ENCODE measurements at places on chromosomes 4 and X. TPM values are rescaled to one million over a fixed set of nuclear protein-coding genes. Genes with fewer than 3 reads are reported as not detected.

GRCh38 chrX:94123062-94123461 is 449.1 kb downstream of the FAM133A start:
- H3K27me3 ChIP-seq = no peaks in the 10 kb centered on the region
- H3K4me1 ChIP-seq = no peaks in the 10 kb centered on the region
- no peak overlapping the region for H3K4me3 ChIP-seq
- no peaks in the 10 kb centered on the region for H3K36me3 ChIP-seq

DNA sequence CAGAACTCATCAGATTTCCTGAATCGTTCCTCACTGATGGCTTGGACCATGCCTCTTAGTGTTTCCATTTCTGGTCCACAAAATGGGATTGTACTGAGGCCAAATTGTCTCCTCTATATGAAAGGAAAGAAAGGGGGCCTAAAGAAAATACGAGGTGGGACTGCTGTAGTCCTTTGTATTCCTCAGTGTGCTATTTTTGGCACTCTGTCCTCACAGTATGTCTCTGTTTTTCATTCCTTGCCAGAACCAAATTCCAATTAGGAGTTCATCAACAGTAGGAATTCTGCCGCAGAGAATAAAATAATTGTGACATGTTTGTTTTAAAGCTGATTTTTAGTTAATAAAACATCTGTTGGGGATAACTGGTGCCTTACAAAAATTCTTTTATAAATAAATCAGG is 515.7 kb downstream of the SMARCA1 start:
- H3K4me3 ChIP-seq = no peak overlapping the region
- no peaks in the 10 kb centered on the region for H3K36me3 ChIP-seq
- H3K27ac ChIP-seq = no peak overlapping the region

DNA sequence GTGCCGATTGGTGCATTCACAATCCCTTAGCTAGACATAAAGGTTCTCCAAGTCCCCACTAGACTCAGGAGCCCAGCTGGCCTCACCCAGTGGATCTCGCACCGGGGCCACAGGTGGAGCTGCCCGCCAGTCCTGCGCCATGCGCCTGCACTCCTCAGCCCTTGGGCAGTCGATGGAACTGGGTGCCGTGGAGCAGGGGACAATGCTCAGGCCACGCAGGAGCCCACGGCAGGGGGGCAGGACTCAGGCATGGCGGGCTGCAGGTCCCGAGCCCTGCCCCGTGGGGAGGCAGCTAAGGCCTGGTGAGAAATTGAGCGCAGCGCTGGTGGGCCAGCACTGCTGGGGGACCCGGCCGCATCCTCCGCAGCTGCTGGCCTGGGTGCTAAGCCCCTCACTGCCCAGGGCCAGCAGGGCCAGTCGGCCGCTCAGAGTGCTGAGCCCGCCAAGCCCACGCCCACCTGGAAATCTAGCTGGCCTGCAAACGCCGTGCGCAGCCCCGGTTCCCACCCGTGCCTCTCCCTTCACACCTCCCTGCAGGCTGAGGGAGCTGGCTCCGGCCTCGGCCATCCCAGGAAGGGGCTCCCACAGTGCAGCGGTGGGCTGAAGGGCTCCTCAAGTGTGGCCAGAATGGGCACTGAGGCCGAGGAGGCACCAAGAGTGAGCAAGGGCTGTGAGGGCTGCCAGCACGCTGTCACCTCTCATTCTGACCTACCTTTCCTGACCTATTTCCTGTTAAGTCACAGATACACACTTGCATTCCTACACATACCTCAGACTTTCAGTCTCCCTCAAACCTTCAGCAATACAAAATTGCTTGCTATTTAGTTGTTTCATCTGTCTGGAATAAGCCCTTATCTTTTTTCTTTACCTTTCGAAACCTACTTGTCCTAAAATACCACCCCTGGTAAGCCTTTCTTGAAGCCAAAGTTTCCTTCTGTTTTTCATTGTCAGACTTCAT is 20.7 kb downstream of the UBE2K start:
- H3K27ac ChIP-seq = peak overlapping the region; percentile 74
- H3K36me3 ChIP-seq = peaks cover 7% of the 10 kb centered on the region
- peak; percentile 27 for DNase-seq

Gene ADAM29
- total RNA-seq = not detected

DNA sequence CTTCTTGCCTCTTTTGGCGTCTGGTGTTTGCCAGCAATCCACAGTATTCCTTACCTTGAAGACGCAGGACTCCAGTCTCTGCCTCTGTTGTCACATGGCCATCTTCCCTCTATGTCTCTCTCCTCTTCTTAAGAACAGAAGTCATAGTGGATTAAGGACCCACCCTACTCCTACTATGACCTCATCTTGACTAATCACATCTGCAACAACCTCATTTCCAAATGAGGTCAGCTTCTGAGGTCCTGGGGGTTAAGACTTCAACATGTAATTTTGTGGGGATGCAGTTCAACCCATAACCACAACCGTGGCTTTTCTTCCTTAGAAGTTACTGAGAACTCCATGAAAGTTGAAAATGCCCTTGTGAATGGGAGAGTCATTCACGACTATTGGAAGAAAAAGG is 23.3 kb downstream of the TLR8 start:
- no peak overlapping the region for H3K27ac ChIP-seq
- no peak overlapping the region for H3K4me3 ChIP-seq
- H3K4me1 ChIP-seq = peaks cover 8% of the 10 kb centered on the region
- no peaks in the 10 kb centered on the region for H3K36me3 ChIP-seq
- no peak for DNase-seq

GRCh38 chrX:70452143-70452733 is 7.6 kb downstream of the DLG3 start:
- peak overlapping the region; percentile 86 for H3K4me3 ChIP-seq
- H3K27ac ChIP-seq = peak overlapping the region; percentile 31
- H3K4me1 ChIP-seq = peaks cover 48% of the 10 kb centered on the region
- peaks cover 21% of the 10 kb centered on the region for H3K27me3 ChIP-seq

DNA sequence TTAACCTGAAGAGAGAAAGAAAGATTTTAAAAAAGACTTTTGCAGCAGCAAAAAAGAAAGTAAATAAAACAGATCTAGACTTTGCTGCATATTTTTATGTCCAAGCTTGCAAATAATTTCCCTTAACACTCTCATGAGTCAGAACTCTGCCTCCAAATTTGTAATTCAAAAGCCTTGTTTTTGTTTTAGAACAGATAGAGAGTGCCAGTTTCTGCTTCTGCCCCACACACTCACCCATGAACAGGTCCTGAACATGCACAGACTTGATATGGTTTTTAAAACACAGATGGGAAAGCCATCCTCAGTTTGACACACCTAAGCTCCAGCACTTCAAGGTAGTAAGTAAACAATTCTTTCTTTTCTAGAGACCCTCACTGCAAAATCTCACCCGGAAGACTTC is 39.7 kb upstream of the VCX3B start:
- no peak overlapping the region for H3K4me3 ChIP-seq
- peaks cover 2% of the 10 kb centered on the region for H3K36me3 ChIP-seq
- H3K27me3 ChIP-seq = no peaks in the 10 kb centered on the region
- H3K4me1 ChIP-seq = no peaks in the 10 kb centered on the region
- no peak overlapping the region for H3K27ac ChIP-seq

- DNase-seq = no peak
- H3K27ac ChIP-seq = no peak overlapping the region
- no peaks in the 10 kb centered on the region for H3K27me3 ChIP-seq
- no peaks in the 10 kb centered on the region for H3K4me1 ChIP-seq
- no peaks in the 10 kb centered on the region for H3K36me3 ChIP-seq
Observed at GRCh38 chrX:22882543-22882942, 117.2 kb upstream of the DDX53 start.

Gene AVPR2
- not detected for total RNA-seq

Gene CC2D2A
- total RNA-seq = not detected

GRCh38 chrX:40202456-40202855 is 104.7 kb upstream of the BCOR start:
- peaks cover 10% of the 10 kb centered on the region for H3K4me1 ChIP-seq
- H3K27me3 ChIP-seq = peaks cover 5% of the 10 kb centered on the region
- DNase-seq = peak; percentile 25
- H3K4me3 ChIP-seq = no peak overlapping the region
- H3K27ac ChIP-seq = no peak overlapping the region
- H3K36me3 ChIP-seq = no peaks in the 10 kb centered on the region

- H3K36me3 ChIP-seq = peaks cover 4% of the 10 kb centered on the region
- H3K4me3 ChIP-seq = no peak overlapping the region
- H3K27me3 ChIP-seq = no peaks in the 10 kb centered on the region
- H3K27ac ChIP-seq = no peak overlapping the region
- DNase-seq = no peak
Observed at GRCh38 chrX:71056867-71057266, 11.3 kb downstream of the SNX12 start.

Gene USP27X
- 1.9 TPM for total RNA-seq

DNA sequence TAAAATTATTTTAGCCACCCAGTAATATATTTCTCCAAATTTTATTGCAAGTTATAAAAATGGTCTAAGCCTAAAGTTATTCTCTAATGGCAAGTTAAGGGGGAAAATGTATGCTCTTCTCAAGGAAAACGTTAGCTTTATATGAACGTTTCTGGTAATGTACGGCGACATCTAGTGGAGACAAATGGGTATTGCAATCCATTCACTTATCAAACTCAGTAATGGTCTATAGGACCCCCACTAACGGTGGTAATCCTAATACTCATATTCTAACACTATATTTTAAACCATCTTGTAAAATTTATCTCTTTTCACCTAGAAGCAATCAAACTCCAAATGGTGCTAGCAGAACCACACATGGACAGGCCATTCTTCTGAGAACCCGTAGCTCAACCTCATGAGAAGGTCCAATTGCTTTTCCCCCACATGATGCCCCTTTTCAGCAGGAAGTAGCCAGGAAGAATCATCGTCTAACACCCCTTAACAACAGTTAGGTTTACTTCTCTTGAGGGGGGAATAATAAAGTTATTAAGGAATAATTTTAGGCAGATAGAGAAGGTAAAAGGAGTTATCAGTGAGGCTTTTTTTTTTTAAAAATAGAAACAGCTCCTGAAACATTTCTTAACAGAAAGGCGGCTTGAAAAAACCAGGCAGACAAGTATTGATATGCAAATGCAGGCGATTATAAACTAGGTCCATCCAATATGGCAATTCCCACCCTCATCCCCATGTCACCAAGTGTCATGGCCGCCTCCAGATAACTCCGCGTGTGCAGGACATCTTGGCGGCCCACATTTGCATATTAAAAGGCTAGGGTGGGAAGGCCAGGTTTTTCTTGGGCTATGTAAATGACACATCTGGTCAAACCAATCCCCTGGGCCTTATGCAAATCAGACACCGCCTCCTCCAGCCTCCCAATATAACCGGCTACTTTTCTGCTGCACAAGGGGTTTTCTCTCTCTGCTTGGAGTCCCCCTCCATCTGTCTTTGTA is 35.0 kb downstream of the NUDT11 start:
- no peaks in the 10 kb centered on the region for H3K4me1 ChIP-seq
- peak; percentile 19 for DNase-seq
- H3K27ac ChIP-seq = no peak overlapping the region

Gene CD40LG
- 26.5 TPM for total RNA-seq

Gene ZBED1
- 28.5 TPM for total RNA-seq

DNA sequence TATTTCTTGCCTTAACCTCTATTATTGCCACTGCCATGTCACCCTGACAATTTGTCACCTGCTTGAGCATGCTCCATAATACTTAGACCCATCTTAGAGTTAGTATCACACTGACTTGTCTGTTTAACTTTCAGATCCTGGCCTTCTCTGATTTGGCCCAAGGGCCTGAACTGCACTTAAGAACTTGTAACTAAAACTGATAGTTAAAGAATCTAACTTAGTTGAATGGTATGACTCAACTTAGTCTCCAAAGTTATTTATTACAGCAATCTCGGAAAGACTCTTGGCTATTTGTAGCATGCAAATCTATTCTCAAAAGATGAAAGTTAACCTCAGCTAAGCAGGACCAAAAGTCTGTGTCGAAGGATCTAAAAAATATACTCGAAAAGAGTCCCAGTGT is 72.3 kb downstream of the IGSF1 start:
- no peak overlapping the region for H3K27ac ChIP-seq
- H3K36me3 ChIP-seq = no peaks in the 10 kb centered on the region
- no peaks in the 10 kb centered on the region for H3K4me1 ChIP-seq
- DNase-seq = no peak

GRCh38 chr4:140238351-140239056 is 84.5 kb upstream of the MAML3 start:
- H3K36me3 ChIP-seq = no peaks in the 10 kb centered on the region
- H3K4me3 ChIP-seq = no peak overlapping the region
- DNase-seq = no peak
- peaks cover 6% of the 10 kb centered on the region for H3K27me3 ChIP-seq

GRCh38 chrX:2677764-2678163 is 13.3 kb upstream of the CD99 start:
- no peak overlapping the region for H3K4me3 ChIP-seq
- DNase-seq = no peak
- H3K27me3 ChIP-seq = no peaks in the 10 kb centered on the region
- H3K4me1 ChIP-seq = no peaks in the 10 kb centered on the region
- H3K36me3 ChIP-seq = no peaks in the 10 kb centered on the region

GRCh38 chrX:65667503-65668376 is at the start of gene MSN:
MSN (plus strand) TSS chrX:65667654; CDS start chrX:65667842, 188 bp downstream.
- peak; percentile 84 for DNase-seq
- no peaks in the 10 kb centered on the region for H3K27me3 ChIP-seq
- peaks cover 47% of the 10 kb centered on the region for H3K4me1 ChIP-seq
- peak within 1 kb of the TSS; percentile 98 for H3K27ac ChIP-seq
- peaks cover 24% of the 10 kb centered on the region for H3K36me3 ChIP-seq

GRCh38 chr4:155975511-155975910 is 21.8 kb upstream of the CTSO start:
- no peak for DNase-seq
- peaks cover 2% of the 10 kb centered on the region for H3K36me3 ChIP-seq
- no peak overlapping the region for H3K4me3 ChIP-seq
- no peak overlapping the region for H3K27ac ChIP-seq

Gene FAM156A
- total RNA-seq = 23.2 TPM

- no peaks in the 10 kb centered on the region for H3K27me3 ChIP-seq
- no peaks in the 10 kb centered on the region for H3K4me1 ChIP-seq
- H3K27ac ChIP-seq = no peak overlapping the region
- DNase-seq = no peak
- no peak overlapping the region for H3K4me3 ChIP-seq
- H3K36me3 ChIP-seq = no peaks in the 10 kb centered on the region
Observed at GRCh38 chr4:39591290-39591689, 47.4 kb downstream of the SMIM14 start.

DNA sequence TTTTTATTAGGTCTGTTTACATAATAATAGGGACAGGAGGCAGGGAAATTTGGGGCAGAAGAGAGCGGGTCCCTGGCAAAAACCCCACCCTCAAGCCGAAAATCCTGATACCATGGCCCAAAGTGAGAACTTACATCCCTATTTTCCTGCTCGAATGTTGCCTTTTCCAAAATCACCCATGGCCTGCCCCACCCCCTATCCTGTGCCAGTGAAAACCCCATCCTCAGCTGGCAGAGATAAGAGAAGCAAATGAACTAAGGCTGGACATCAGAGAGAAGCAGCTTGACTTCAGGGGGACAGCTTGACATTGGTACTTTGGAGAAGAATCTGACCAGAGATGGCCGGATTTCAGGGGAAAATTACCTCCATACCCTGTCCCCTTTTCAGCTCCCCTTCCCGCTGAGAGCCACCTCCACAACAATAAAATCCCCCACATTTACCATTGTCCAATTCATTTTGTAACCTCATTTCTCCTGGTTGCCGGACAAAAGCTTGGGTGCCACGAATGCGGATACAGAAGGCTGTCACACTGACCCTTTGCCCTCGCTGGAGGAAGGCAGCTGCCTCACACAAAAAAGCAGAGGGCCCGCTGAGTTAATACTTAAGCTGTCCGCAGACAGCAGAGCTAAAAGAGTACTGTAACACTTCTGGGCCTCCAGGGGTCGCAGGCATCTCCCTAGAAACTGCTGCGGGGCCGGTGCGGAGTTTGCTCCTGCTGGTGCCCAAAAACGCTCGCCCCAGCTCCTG is 196.2 kb downstream of the SNCA start:
- H3K27ac ChIP-seq = no peak overlapping the region
- peaks cover 5% of the 10 kb centered on the region for H3K27me3 ChIP-seq
- DNase-seq = no peak
- H3K4me1 ChIP-seq = no peaks in the 10 kb centered on the region
- H3K4me3 ChIP-seq = no peak overlapping the region
- no peaks in the 10 kb centered on the region for H3K36me3 ChIP-seq
